ENCODE measurements at places on chromosomes 2 and 18.

DNA sequence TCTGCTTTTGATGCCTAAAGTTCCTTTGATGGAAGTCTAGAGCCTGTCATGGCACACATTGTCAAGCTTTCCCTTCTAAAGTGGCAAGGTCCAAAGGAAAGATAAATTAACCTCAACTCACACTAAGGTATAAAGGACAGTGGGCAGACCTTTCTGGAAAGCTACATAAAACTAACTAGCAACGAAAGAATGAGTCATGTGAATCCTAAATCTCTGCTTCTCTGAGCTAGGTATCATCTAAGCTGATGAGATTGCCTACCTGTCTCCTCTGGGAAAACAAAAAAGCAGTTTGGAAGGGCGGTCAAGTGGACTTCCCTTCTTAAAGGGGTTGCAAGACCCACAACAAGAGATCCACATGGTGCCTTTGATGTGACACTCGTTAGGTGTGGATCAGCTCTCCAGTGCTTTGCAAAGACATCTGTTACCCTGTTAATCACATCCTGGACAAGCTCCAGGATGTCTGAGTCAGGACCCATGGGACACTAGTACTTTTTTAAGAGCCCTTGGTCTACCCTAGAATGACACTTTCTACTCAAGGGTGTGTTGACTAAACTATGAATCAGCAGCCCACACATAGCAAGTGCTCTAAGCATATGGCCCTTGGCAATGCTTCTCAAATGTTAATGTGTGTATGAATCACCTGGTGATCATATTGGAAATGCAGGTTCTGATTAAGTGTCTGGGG, 173.5 kb downstream of the ALK start:
- DNase-seq, result no peak

DNA sequence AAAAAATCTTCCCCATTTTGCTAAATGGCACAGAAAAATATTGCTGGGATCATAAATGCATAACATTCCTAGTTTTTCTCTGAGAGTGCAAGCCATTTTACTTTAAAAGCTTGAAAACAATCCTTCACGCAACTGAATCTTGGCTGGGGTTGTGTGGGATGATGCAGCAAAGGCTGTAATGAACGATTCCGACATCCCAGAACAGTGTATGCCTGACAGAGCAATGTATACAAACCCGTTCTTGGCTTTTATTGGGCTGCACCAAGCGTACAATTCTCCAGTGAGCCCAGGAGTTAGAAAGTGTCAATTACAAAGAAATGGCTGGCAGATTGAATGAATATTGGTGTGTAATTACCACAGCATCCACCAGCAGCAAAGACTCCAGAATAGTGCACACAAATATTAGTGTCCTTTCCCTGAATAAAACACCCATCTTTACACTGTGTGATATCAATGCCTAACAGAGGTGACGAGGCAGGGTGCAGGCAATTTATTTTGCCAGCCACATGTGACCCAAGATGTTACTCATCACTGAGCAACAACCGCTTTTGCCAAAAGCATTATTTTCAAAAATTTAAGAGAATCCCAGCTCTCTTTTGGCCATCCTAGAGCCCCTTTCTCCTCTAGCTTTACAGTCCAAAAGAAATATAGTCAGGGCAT, 578.6 kb upstream of the CHAC2 start:
- no peak for DNase-seq

GRCh38 chr2:151556121-151556520, 146.4 kb downstream of the RIF1 start:
- no peak for DNase-seq

GRCh38 chr2:236570081-236570868, 650 bp downstream of the ACKR3 start:
- no peak for DNase-seq

GRCh38 chr2:88737385-88737784, 45.9 kb downstream of the RPIA start:
- DNase-seq, result no peak

DNA sequence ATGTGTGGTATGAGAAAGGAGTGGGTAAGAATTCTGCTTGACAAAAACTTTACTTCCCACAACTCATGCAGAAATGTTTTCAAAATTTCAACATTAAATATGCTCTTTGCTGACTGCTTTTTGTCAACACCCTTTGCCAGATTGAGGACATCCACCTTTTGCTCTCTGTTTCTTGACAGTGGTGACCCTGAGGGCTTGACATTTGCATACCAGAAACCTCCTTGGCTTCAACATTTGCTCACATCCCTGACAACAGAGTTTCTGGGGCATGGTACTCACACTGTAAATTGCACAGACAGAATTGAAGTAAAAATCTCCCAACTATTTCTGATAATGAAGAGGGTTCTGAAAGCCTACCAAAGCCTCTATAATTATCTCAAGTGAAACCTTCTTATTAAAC, 95.7 kb downstream of the RND3 start:
- no peak for DNase-seq

GRCh38 chr2:240197462-240198139, 57.1 kb upstream of the OTOS start:
- peak; percentile 2 for DNase-seq

DNA sequence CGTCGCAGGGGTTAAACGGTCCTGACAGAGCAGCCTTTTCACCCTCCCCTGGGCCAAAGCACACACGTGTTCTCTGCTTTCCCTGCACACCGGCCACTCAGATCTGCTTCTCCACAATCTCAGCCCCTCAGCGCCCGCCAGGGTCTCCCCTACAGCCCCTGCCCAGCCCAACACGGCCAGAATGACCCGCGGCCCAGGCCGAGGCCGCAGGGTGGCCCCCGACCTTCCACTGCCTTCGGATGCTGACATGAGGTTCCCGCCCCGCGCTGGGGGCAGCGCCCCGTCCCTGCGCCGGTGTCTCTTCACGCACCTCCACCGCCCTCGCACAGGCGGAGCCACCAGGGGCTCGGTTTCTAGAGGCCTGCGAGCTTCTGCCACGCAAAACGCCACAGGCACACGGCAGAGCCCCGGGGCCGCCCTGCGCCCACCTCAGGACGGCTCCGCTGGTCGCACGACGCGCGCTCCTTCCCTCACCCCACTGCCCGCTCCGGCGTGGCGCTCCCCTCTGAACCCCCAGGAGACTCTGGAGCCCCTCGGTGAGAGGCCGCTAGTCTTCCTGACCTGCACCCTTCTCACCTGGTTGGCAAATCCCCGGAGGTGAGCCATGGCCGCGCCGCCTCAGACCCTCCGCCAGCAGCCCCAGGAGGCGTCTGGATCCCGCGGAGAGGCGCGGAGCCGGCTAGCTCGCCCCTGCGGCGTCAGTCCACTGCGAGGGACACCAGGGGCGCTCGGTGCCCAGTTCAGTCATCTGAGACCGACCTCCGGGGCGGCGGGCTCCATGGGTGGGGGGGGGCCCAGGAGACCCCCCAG, 749 bp downstream of the STK25 start:
- peak; percentile 58 for DNase-seq

GRCh38 chr2:180196419-180196977, 189.4 kb upstream of the CWC22 start:
- DNase-seq, result no peak

DNA sequence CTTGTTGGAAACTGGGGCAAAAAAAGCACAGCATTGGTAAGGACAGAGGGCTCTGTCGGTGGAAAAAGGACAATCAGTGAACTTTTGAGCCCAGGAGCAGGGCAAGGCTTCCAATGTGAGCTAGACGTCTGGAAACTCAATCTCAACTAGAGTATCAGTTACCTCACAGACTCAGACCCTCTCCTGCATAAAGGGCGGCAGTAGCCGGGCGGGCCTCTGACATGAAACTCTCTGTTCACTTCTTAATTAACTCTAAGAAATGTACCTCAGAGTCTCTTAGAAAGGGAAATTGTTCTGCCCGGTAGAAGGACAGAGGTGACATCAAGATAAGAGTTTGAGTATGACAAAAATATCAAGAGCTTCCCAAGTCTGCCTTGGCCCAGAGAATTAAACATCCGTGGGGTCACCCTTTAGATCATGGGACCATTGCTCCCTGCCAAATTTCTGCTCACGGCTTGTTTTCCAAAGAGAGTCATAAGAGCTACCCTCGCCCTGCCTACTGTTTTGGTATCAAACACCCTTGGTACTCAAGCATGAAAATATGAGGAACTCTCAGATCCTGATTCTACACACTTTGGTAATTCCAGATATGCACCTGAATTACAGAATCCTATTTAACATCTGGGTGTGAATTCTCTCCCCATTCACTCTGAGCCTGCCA, 103.5 kb upstream of the PKDCC start:
- no peak for DNase-seq

DNA sequence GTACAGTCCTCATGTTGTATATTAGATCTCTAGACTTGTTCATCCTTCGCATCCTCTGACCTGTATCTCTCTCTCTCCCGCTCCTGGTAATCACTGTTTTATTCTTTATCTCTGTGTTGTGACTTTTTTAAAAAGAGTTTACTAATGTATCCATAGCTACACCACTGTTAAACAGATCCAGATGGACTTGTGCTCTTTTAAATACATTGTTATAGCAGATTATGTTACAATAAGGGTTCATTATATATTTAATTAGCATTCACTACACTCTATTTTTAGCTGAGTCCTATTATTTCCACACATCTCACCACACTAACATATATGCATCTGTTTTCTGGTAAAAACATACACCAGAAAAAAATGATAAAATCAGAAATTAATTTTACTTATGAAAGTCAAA, 90.5 kb downstream of the RBM43 start:
- DNase-seq, result no peak

- DNase-seq, result peak; percentile 94
Measured at GRCh38 chr2:55112229-55113031, 62.2 kb upstream of the RTN4 start.

- no peak for DNase-seq
Measured at GRCh38 chr2:197307236-197307932, 3.2 kb downstream of the ANKRD44 start.

- DNase-seq, result no peak
Measured at GRCh38 chr2:36587556-36587955, 10.4 kb downstream of the FEZ2 start.

DNA sequence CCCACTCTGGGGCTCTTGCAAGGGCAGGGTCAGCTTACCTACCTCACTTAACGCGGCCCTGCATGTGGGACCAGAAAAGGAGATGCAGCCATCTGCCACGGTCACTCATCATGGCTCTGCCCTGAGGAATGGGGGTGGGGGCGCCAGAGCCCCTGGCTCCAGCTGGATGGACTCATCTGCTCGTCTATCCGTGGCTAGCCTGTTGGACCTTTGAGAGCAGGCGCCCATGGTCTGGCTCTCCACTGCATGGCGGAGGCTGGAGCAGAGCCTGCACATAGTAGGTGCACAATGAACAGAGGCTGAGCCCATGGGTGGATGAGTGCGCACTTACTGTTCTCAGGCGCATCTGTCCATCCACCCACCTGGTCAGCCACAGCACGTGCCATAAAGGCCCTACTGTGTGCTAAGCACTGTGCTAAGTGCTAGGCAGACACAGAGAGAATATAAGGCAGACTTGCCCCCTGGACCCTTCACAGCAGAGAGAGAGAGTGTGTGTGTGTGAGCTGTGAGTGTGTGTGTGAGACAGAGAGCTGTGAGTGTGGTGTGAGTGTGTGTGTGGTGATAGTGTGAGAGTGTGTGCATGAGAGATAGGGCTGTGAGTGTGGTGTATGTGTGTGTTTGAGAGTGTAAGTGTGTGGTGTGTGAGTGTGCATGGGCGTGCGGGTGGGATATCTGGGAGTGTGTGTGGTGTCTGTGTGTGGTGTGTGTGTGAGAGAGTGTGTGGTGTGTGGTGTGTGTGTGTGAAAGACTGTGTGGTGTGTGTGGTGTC, 151.3 kb downstream of the TFCP2L1 start:
- DNase-seq, result no peak

- DNase-seq, result no peak
Measured at GRCh38 chr2:73700661-73701447, 36.3 kb downstream of the TPRKB start.

GRCh38 chr18:1658908-1659566, 754.4 kb downstream of the ADCYAP1 start:
- DNase-seq, result no peak

- DNase-seq, result peak; percentile 84
Measured at GRCh38 chr2:15939854-15940660, at the start of gene MYCN. TSS of gene MYCN (plus strand) at chr2:15940550. CDS start at chr2:15942065, 1,515 bp downstream.

DNA sequence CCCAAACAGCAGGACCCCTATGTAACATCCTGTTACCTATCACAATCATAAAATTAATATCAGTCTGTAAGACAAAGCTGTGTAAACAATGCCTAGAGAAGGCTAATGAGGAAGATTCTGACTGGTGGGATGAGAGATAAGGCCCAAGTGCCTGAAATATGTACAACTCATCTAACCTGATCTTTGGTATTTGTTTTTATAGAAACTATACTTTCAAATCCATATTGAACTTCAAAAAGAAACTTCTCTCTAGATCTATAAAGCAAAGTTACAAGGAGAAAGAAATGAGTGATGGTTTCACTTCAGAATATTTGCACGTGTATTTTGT, 36.1 kb upstream of the ITGA4 start:
- no peak for DNase-seq

- no peak for DNase-seq
Measured at GRCh38 chr18:7772510-7772888, 205.4 kb downstream of the PTPRM start.

DNA sequence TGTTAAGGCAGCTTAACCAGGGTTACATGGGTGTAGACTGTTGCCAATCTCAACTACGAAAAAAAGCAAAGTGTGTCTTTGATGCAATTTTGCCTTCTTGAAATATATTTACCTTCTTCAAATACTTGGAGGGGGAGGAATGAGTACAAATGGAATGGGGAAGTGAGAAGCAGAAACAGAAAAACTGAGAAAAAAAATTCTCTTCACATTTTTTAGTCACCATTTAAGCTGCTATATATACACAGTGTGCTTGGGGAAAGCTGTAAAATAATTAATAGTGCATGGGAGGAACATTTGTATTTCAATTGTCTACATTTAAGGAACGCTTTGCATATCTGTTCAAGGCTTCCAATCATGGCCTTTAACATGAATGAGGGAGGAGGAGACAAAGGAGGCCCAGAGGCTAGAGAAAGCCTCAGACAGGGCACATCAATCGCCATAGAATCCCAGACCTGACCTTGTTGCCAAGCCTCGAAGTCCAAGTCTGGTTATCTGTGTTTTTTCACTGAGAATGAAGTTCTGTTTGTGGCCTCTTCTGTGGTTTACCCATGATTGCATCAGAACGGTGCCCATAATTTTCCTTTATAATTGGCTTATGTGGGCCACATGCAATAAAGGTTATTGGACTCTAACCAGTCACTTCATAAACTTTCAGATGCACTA, 158.6 kb downstream of the PIK3C3 start:
- no peak for DNase-seq

- DNase-seq, result no peak
Measured at GRCh38 chr2:240255811-240256703, 115.6 kb upstream of the OTOS start.

GRCh38 chr2:151027151-151027550, 234.5 kb downstream of the RBM43 start:
- no peak for DNase-seq

GRCh38 chr2:237966565-237967462, at the start of gene UBE2F:
TSS of gene UBE2F (plus strand) at chr2:237967014. CDS start at chr2:237973108, 6,094 bp downstream.
- DNase-seq, result peak; percentile 98

- no peak for DNase-seq
Measured at GRCh38 chr2:189214484-189214883, 34.9 kb upstream of the COL5A2 start.

GRCh38 chr2:196205881-196206435, 34.6 kb upstream of the STK17B start:
- no peak for DNase-seq

Data from femur (tissue), 1 donor.